Tibial nerve (tissue), 4 donors: ENCODE measurements at places on chromosomes 3 and 15.

GRCh38 chr15:43106486-43106829 is 620 bp upstream of the UBR1 start:
- DNase-seq, result no peak

DNA sequence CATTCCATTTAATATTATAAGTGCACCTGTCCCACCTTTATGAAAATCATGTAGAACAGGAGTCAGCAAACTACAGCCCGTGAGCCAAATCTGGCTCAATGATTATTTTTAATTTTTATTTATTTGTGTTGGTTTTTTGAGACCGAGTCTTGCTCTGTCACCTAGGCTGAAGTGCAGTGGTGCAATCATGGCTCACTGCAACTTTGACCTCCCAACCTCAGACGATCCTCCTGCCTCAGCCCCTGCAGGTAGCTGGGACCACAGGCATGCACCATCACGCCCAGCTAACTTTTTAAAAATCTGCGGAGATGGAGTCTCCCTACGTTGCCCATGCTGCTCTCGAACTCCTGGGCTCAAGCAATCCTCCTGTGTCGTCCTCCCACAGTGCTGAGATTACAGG is 42.0 kb downstream of the MYO1E start:
- no peak for DNase-seq

GRCh38 chr3:31275583-31275982 is 257.1 kb upstream of the STT3B start:
- DNase-seq, result no peak

DNA sequence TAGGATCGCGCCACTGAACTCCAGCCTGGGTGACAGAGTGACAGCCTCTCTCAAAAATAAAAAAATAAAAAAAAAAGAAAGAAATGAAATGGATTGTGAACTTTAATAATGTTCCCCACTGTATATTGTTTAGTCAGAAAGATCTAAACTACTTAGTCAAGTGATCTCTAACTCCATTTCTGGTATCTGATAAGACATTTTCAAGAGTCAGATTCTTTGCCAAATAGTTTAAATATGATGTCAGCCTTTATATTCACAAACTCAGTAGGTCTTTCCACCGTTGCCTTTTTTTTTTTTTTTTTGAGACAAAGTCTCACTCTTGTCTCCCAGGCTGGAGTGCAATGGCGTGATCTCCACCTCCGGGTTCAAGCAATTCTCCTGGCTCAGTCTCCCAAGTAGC is 29.0 kb upstream of the OSBPL11 start:
- DNase-seq, result no peak

- DNase-seq, result no peak
Measured at GRCh38 chr3:194447161-194447560, 39.6 kb downstream of the ATP13A3 start.

GRCh38 chr3:157786211-157786610 is 283.0 kb upstream of the VEPH1 start:
- no peak for DNase-seq

DNA sequence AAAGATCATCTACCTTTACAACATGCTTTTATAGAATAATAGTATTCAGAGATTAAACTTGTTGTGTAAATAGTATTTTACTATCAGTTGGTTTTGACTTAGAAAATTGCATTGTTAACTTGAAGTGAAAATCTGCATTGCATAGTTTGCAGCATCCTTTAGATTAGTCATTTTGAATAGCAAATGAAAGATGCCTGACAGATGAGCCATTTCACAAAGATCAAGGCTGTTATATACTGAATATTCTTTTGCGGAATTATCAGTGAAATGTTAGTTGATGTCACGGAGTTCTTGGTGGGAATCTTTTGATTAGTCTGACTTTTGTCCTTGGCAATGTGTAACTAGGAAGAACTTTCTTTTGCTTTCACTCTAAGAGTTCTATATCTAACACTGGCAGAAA is 24.5 kb downstream of the RSRC1 start:
- no peak for DNase-seq
